AG09319 (cell line): ENCODE measurements at places on chromosomes 1 and 21.
A peak's percentile ranks its signal among the peaks of the same experiment; 100 is the strongest.

DNA sequence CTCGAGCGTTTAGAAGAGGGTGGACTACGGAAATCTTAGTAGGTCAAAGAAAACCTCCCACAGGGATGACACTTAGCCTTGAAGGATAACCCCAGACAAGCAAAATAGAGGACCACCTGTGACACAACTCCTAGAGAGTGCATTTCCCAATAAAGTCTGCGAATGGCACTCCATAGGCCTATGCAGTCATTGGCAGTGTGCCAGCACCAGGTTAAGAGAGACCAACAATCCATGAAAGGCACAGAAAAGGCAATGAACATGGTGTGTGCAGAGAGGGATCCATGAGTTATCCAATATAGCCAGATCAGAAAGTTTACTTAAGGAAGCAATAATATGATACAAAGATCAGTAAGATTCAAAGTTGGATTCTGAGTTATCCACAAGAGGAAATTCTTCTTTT, 45.2 kb upstream of the FMO2 start:
- no peak for DNase-seq

GRCh38 chr21:26115305-26115704, 55.3 kb downstream of the APP start:
- DNase-seq = peak; percentile 16

- no peak for DNase-seq
Observed at GRCh38 chr1:24027838-24028468, 47.8 kb upstream of the SRSF10 start.

GRCh38 chr1:31943546-31944184, 5.5 kb upstream of the PTP4A2 start:
- no peak for DNase-seq

DNA sequence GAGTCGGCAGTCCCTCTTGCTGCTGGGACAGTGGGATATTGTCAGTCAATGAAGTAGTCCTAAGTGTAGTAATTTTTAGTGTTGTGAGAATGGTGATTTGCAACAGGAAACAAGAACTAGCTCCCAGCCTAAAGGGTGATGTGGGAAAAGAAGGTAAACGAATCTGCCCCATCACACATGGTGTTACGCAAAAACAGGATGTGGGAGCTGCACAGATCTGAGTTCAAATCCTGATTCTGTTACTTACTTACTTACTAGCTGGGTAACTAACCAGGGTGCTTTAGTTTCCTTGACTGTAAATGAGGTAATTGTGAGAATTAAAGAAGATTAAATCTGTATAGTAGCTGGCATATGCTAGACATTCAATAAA, 22.3 kb downstream of the NAV1 start:
- no peak for DNase-seq
